Skin of body (tissue), 3 donors: ENCODE measurements at places on chromosomes 3 and 15.

GRCh38 chr3:46405301-46406019, 1.4 kb downstream of the CCR5AS start:
- no peak for DNase-seq

DNA sequence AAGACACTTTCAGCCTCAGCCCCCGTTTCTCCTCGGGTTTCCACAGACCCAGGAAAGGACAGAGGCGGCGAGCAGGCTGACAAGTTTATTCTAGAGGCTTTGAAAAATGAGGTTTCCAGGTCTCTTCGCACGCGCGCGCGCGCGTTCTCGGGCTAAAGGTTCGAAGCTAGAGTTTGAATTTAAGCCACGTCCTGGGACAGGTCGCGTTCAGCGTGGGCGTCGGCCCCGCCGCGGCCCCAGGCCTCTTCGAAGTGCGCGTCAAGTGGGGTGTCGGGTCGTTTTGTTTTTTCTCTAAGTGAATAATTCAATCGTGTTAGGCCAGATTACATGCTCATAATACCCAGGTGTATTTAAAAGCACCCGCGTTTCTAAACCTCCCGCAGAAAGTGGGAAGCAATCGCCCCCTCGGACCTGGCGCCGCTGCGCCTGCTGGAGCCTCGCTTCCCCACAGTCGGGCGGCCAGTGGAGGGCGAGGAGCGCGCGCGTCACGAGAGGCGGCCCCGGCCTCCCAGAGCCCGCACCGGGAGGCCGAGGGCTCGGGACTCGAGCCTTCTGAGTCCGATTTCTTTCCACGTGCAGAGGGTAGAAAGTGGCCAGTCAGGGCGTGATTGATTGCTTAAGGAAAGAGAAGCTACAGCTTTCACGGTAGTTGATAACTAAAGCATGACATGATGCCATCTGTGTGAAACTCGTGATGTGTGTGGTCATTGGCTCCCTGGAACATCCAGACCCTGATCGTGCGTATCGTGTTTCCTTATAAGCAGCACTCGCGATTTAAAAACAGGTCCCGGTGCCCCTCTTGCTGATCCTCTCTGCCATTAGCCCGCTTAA, 15.8 kb upstream of the SOX2 start:
- DNase-seq: no peak

GRCh38 chr3:151777880-151778279, 36.0 kb upstream of the AADAC start:
- no peak for DNase-seq

GRCh38 chr3:114308830-114309229, 15.0 kb downstream of the TIGIT start:
- no peak for DNase-seq

DNA sequence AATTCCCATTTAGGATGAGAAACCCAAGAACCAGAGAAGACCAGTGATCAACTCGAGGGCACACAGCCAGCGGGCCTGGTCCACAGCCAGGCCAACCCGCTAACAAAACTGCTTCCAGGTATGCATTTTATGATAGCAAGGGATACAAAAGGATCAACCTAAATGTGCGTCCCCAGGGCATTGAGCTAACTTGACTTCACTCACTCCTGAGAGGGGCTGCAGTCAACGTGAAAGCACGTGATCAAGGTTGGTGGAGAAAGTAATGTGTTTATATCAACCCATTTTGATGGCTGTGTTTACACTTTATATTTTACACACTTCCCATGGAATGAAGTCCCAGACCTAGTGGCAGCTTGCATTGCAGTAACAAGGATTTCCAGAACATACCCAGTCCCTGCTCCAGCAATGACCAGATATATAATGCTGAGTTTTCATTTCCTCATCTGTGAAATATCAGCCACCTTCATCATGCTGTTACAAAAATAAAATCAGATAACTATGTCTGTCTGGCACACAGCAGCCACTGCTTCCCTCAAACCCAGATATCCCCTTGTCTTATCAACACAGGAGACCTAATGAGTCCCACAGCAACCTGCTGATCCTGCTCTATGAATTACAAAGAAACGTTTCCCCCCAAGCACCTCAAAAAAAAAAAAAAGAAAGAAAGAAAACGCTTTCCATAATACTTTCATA, 2.0 kb downstream of the KLHL6 start:
- no peak for DNase-seq

DNA sequence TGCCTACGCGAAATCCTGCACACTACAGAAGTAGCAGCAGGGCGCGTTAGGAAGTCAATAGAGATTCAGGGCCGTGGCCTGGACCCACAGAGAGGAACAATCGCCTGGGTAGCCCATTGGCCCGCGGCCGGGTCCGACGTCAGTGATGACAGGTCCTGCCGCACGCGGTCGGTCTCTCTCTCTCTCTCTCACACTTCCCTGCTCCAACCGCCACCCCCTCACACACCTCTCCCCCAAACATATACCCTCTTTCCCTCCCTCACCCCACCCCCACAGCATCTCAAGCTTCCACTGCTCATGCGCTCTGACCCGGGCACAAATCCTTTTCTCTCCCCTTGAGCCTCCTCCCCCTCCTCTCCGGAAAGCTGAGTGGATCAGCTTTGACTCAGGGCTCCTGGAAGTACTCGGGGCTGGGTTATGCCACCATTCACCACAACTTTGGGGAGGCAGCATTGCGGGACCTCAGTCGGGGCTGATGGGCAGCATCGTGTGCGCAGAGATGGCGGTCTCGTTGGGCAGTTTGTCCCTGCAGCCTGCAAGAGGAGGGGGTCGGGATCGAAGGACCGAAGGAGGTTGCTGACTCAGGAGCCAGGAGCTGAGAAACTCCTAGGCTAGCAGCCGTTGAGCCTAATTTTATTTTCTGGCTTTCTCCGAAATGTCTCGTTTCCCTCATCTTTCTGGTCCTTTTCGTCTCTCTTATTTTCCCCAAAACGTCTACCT, 9.0 kb downstream of the ZIC4 start:
- no peak for DNase-seq

GRCh38 chr15:59339252-59339672, 33.4 kb downstream of the MYO1E start:
- no peak for DNase-seq

- no peak for DNase-seq
Measured at GRCh38 chr3:15218689-15219088, 12.6 kb downstream of the CAPN7 start.

DNA sequence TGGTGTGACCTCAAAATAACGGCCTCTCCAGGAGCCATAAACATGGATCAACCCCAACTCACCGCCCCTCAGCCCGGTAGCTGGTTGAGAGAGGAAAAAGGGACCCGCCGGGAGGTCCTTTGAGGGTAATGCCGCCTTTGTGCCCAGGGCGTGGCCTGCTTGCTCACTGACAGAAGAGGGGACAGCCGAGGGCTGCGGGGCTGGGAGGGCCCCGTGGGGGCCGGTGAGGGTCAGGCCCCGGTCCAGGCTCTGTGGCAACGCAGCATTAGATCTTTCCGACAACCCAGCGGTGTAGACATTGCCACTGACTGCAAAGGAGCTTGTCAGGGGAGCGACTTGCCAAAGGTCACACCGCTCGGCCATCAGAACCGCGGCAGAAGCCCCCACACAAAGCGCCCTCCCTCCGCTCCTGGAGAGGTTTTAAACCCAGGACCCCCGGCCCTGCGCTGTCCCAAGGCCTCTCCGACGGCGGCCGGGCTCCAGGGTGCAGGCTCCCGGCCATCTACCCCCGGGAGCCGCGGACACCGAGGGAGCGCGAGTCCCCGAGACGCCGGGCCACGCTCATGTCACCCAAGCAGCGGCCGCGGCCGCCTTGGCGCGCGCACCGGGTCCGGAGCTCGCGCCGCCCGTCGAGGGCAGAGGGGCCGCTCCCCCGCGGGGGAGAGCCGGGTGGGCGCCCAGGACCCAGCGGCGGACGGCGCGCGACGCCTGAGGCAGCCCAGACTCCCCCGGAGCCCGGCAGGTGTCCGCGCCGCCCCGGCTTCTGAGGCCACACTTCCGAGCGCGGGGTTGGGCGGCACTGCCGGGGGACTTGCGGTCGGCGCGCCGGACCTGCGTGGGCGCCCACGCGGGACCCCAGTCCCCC, 975 bp downstream of the PCSK6 start:
- no peak for DNase-seq

GRCh38 chr15:34246276-34246976, 21.6 kb downstream of the EMC4 start:
- DNase-seq: no peak

DNA sequence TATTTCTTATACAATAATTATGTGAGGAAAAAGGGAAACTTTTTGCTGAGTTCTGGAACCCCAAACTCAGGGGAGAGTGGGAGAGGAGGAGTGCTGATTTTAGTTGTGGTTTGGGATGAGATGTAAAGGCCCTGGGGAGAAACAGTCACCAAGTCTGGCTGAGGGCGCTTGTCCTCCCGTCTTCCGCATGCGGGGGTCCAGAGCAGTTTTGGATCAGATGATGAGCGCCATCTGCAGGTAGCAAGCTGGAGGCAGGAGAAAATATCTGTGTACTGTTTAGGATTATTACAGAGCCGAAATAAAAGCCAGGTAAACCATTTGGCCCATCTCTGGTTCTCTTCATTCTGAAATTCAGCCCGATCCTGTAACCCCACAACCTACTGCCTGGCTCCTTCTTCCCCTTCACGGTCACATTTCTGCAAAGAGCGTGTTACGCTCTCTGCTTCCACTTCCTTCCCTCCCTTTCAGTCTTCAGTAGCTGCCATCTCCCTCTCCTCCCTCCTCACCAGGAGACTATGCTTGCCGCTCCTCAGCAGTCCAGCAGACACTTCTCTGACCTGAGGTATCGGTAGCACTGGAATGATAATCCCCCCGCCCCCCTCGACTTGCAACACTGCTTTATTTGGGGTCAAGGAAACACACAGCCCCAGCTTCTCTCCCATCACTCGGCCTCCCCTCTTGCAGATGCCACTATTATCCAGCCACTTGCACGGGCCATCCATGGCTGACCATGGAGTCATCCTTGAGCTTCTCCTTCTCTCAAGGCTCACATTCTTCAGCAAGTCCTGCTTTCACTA, 1.4 kb upstream of the PARP14 start:
- peak; percentile 65 for DNase-seq

DNA sequence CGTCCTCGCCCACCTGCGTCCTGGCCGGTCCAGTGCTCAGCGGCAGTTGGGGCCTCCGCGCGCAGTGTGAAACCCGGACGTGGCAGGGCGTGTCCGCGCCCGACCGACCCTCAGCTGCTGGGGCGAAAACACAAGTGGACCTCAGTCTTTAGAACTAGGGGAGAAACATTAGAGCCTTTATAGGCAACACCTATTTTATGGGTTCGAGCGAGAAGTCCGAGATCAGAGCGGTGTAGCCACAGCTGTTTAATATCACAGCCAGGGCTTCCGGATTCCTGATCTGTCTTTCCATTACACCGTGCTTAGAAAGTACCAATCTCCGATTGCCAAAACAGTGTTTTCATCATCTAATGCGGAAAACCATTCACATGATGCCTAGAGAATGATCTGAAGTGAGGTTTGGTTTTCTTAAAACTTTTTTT, 506 bp downstream of the RAD51 start:
- DNase-seq: no peak

GRCh38 chr3:149216193-149216869, 5.3 kb downstream of the CP start:
- no peak for DNase-seq

DNA sequence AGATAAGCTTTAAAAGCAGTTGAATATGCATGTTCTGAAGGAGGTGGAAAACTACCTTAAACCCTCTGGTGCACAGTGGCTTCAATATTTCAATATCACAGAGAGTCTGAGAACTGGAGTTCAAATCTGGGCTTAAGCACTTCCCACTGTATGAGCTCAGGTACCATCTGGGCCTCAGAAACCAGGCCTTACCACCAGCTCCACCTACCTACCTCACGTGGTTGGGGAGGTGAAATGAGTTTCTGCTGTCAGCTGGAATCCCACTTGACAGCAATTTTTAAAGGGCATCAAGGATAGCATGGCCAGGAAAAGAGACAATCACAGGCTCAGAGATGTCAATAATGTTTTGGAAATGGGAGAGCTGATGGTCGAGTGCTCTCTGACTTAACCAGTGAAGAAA, 5.0 kb downstream of the CHCHD4 start:
- no peak for DNase-seq

DNA sequence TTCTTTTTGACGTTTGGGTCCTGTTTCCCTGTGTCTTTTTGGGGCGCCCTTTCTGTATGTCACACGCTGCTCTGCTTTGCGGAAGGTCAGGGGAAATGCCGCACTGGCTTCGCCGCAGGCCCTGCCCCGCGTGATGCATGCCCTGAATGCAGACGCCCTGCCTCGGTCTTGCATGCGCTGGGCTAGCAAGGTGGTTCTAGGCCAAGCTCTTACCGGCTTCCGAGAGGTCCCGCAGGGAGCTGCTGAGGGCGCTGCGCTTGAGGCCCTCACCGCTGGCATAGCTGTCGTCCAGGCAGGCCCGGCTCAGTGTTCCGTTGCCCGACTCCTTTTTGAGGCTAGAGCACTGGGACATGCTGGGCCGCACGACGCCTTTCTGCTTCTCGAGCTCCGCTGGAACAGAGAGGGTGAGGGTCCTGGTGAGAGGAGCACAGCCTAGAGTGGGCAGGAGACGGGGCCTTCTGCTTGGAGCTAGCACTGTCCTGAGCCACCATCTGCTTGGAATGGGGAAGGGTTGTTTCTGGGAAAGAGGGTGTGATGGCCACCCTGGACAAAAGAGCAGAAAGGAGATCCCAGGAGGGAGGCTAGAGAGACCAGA, 66.9 kb upstream of the RPL32 start:
- DNase-seq: no peak

DNA sequence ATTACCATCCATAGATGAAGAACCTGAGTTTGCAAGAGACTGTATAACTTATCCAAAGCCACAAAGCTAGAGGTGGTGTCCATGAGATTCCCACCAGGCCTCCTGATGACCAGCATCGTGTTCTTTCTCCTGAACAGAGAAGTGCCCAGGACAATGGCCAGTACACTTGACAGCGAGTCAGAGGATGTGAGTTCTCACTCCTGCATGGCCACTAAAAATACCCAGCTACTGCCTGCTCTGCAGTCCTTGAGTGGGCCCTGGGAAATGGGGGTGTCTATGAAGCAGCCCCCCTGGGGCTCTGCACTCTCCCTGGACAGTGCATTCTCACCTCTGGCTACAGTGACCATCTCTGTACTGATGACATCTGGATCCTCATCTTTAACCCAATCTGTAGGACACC, 201.2 kb downstream of the RPLP1 start:
- DNase-seq: no peak

DNA sequence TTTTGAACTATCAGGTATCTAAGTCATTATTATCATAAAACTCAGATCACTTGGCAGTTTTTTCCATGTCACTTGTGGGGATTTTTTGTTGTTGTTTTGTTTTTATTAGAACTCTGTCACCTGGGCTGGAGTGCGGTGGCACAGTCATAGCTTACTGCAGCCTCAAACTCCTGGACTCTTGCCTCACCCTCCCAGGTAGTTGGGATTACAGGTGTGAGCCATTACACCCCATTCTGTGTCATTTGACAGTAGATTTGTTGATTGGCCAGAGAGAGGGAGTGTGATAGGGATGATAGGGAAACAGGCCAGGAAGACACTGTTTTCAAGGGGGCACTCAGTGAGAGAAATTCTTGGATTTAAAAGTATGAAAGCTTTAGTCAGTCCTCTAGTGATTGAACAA, 54.7 kb upstream of the SCAANT1 start:
- DNase-seq: no peak

GRCh38 chr3:180142041-180142440, 105.3 kb upstream of the PEX5L start:
- DNase-seq: no peak
